Stimulated activated CD8-positive, alpha-beta memory T cell treated with anti-CD3 and anti-CD28 coated beads, Interleukin-15, amount 100 ng/mL, for 24 hours (primary cell): ENCODE measurements at places on chromosomes 6 and 20.

GRCh38 chr6:40923326-40923725, 115.7 kb downstream of the UNC5CL start:
- no peak for DNase-seq

GRCh38 chr6:31622684-31623091, 2.2 kb downstream of the PRRC2A start:
- DNase-seq, result no peak

GRCh38 chr6:156778454-156779205, 1.5 kb downstream of the ARID1B start:
- DNase-seq, result peak; percentile 23

GRCh38 chr6:113148566-113148965, 708.6 kb upstream of the MARCKS start:
- no peak for DNase-seq

DNA sequence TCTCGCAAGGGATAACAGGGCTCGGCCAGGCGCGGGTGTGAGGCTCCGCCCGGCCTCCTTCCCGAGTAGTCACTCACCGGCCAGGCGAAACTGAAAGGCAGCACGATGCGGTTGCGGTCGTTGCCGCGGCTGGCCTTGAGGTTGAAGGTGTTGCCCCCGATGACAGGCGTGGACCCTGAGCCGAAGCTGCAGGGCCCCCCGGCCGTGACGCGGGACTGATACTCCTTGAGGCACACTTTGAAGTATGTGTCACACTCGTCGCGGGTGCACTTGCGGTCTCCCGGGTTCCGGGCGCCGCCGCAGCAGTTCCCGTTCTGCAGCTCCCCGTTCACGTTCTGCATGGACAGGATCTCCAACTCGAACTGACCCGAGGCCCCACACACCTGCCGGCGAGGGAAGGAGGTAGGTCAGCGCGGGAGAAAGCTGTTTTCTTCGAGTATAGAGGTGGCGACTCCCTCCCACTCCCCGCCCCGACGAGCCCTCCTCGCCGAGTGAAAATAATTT, 1.1 kb downstream of the JAG1 start:
- no peak for DNase-seq
